ENCODE measurements at places on chromosomes 11 and 22.

GRCh38 chr11:45409587-45409986, 123.4 kb upstream of the SYT13 start:
- DNase-seq, result no peak

DNA sequence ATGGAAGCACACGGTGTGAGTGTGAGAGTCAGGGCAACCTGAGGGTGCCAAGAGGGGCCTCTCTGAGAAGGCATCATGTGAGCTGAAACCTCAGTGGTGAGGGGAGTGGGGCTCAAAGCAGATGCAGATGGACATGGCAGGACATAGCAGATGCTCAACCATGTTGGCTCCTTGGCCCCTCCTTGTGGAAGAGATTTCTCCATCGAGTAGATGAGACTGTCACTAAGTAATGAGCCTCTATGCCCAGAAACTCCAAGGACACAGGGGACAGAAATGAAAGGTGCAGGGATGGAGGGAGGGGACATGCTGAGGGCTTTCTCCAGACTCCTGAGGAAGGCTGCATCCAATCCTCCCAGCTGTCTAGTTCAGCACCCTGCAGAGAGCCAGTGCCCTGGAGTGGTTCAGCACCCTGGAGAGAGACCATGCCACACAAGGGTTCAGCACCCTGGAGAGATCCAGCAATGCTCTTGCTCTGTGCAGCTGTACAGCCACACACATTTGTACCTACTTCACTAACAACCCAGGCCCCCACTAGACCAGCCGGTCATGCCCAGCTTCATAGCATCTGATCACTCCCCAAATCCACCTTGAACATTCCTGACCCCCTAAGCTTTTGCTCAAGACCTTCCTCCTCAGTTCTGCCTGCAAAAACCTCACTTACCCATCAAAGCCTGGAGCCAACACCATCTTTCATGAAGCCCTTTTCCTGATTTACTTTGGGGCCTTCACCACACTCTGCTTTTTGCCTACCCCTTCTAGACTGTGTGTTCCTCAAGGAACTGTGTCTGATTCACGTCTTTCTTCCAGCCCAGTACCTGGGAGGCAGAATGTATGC, 252.0 kb downstream of the CTTN start:
- peak; percentile 81 for DNase-seq

DNA sequence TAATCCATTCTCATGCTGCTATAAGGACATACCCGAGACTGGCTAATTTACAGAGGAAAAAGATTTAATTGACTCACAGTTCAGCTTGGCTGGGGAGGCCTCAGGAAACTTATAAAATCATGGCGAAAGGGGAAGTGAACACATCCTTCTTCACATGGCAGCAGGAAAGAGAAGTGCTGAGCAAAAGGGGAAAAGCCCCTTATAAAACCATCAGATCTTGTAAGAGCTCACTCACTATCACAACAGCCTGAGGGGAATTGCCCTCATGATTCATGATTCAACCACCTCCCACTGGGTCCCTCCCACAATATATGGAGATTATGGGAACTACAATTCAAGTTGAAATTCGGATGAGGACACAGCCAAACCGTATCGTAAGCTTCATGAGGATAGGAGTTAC, 3.8 kb upstream of the CYB5R2 start:
- DNase-seq, result no peak

GRCh38 chr11:127632976-127633680, 632.6 kb upstream of the KIRREL3 start:
- no peak for DNase-seq

DNA sequence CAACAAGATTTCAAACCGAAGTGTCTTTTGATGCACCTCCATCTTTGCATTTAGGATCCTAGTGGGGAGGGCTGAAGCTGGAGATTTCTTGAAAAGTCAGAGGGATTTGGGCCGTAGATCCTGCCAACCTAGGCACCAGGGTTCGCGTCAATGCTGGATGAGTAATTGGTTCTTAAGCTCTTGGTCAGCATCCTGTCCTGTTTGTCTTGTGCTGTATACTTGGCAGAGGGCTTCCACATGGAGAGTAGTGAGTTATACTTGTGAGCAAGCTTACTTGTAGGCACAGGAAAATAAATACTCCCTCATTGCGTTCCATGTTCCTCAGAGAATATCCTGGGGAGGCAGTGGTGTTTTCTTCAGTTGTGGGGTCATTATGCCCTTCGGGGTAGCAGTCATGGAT, 12.6 kb downstream of the INSC start:
- no peak for DNase-seq

- DNase-seq, result no peak
Measured at GRCh38 chr11:86408845-86409244, 34.2 kb downstream of the CCDC81 start.

GRCh38 chr11:23112987-23113886, 253.0 kb upstream of the CCDC179 start:
- DNase-seq, result no peak

- DNase-seq, result no peak
Measured at GRCh38 chr11:126391286-126391954, 35.9 kb downstream of the ST3GAL4 start.

DNA sequence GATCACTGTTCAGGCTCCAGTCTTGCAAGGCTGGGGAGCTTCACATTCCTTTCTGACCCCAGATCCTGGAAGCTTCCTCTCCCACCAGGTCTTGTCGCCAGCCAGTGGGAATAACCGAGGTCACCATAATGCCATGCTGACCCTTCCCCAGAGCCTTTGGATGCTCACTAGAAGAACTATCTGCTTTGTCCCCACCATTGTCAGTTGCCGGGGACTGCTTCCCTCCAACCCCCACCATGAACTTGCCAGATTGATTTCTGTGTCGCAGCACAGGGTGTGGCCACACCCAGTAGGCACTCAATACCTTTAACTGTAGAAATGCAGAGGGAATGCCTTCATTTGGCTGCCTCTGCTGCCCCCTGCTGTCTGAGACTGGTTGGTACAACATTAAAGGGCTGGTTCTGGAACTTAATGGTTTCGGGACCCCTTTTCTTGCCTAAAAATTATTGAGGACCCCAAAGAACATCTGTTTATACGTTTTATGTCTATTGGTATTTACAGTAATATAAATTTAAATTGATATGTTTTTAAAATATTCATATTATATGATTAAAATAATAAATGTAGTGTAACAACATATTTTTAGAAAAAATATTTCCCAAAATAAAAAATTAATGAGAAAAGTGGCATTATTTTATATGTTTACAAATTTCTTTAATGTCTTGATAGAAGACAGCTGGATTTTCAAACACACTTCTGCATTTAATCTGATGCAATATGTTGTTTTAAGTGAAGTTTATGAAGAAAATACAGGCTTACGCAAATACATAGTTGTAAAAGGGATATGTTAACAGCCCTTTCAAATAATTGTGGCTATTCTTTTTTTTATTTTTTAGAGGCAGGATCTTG, 6.7 kb upstream of the GDPD5 start:
- peak; percentile 64 for DNase-seq

DNA sequence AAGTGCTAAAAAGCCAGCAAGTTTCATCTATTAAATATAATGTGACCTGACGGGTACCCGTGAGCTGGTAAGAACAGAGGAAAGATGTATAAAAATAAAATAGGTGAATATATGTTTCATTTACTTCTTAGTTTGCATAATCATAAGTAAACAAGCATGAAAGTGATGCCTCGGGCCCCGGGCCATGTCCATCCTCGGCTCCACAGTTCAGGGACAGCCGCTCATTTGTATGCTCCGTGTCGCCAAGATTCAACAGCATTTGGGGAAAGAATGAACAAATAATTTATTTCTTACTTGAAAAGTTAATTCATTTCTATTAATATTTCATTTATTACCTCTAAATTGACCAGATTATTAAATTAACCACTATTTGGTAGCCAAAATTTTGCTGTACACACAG, 251.8 kb downstream of the NTM start:
- no peak for DNase-seq
